ENCODE measurements at places on chromosomes 5 and 9.

GRCh38 chr5:157744051-157745011 lies 819 bp downstream of the LSM11 start:
- DNase-seq, result peak; percentile 17

DNA sequence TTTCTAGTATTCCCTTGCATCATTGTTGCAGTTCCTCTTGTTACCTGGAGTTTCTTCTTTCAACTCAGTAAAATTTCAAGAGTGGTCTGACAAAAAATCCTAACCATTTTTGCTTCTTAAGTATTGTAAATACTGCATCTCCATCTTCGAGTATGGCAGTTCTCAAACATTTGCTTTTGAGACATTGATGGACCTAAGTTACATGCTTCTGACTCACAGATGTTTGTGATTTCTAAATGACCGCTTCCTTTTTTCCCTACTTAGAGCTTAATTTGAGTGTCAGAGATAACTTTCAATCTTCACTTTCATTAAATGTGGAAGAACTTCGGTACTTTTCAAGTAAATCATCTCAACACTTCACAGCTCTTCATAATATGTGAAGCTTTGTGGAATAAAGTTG lies 4.2 kb downstream of the UHRF2 start:
- no peak for DNase-seq

GRCh38 chr5:66134407-66134861 lies 9.7 kb upstream of the SREK1 start:
- no peak for DNase-seq

DNA sequence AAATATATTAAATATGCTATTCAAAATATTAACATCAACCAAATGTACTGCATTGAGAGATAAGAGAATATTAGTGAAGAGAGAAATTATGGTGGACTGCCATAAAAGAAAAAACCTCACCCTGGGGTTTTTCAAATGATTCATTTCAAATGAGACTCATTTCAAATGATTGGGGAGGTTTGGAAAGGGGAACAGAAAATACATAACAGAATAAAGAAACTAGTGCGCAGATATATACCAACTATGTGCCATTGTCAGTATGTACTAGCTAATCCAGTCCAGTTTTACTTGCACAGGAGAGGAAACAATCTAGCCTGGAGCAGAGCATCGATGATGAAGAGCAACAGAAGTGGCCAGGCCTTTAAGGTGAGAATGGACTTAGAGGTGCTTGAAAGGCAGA lies 651.6 kb upstream of the RORB start:
- DNase-seq, result no peak

- no peak for DNase-seq
Observed at GRCh38 chr9:89742660-89743059, 137.8 kb downstream of the GADD45G start.

DNA sequence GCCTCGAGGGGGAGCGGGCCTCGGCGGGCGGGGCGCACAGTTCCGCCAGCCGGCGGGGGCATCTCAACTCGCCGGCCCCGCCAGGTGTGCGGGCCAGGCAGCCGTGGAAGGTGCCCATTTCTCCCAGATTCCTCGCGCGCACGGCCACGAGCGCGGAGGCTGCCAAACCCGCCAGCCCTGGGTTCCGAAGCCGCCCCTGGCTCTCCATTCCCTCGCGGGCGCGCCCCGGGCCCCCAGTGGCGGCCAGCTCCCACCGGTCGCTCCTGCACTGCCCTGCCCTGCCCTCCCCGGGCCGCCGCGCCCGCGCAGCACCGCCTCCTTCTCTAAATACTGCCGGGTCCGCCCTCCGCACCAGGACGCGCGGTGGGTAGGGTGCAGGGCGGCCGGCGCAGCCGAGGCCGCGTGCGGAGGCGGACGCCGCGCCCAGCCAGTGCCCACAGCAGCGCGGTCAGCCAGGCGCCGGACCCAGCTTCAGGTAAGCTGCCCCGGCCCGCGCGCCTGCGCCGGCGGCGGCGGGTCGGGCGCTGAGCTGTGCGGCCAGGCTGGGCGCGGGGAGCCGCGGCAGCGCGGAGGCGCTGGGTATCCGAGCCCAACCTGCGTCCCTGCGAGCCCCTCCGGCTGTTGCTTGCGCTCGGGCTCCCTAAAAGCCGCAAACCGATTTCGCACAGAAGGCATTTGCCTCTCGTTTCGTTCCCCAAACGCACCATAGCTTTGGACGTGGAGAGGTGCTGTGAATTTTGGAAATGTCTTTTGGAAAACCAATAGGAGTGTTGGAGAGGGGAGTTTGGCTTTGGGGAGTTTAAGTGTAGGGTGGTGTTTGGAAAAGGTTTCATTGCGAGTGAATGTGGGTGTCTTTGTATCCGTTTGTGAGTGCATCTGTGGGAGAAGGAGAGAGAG lies at the start of gene TMEM171:
Gene TMEM171, plus strand, starts transcription at position 354 of the 897 bp plus-strand sequence. CDS start 2,799 bp downstream, outside the sequence.
- no peak for DNase-seq

DNA sequence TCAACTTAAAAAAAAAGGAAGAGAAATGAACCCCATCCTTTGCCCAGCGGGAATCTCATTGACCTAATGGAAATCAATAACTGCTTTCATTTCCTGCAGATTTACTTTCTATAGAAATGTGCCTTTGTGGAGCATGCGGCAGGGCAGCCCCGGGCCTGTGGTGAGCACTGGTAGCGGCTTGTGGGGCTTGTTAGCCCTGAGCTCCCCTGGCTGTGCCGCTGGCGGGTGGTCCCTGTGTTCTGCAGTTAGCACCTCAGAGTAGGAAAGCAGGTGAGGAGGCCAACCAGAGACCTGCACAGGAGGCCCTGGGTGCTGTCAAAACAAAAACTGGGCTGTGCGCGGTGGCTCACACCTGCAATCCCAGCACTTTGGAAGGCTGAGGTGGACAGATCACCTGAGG lies 76.8 kb upstream of the CDK20 start:
- no peak for DNase-seq

GRCh38 chr9:130177898-130178805 lies 5.9 kb downstream of the NCS1 start:
- DNase-seq, result no peak

- no peak for DNase-seq
Observed at GRCh38 chr9:6433410-6433809, 20.4 kb downstream of the UHRF2 start.

GRCh38 chr5:86570427-86571083 lies 47.2 kb upstream of the COX7C start:
- DNase-seq, result no peak

- DNase-seq, result no peak
Observed at GRCh38 chr5:138772986-138773594, 19.9 kb downstream of the CTNNA1 start.

GRCh38 chr9:34171753-34172535 lies 6.9 kb upstream of the UBAP1 start:
- peak; percentile 53 for DNase-seq

GRCh38 chr5:158492841-158493242 lies 606.9 kb downstream of the EBF1 start:
- DNase-seq, result no peak

- no peak for DNase-seq
Observed at GRCh38 chr9:72129271-72130156, 19.7 kb upstream of the GDA start.

DNA sequence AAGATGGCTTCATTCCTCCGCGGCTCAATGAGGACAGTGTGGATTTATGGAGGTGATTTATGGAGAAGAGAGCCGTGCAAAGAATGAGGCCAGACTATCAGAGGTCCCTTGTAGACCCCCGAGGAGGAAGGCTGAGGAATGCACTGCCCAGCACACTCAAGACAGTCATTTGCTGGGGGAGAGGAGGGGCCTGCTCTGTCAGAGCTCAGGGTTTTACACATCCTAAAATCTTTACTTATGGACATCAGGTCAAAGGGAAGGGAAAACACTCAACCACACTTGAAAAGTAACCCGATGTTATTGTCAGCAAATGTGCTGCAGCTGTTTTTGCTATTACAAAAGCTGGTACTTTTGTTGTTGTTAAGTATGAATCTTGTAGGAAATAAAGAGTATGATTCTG lies 289.5 kb downstream of the SLIT3 start:
- DNase-seq, result no peak

DNA sequence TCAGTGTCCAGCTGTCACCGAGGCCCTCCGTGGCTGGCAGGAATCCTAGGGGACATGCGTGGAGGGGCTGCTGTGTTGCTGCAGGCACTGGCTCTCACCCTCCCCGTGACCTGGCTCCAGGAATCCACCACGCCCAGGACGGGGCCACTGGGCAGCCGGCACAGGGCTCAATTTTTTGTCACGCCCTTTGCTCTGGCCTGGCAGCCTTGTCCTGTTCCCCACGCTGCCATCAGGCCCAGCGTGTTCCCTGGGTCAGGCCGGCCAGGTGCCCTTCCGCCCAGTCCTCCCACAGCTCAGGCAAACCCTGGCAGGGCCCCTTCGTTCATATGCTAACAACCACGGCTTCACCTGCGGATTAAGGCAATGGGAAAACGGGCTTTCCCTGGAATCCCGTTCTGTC lies 37.3 kb downstream of the PROP1 start:
- no peak for DNase-seq

- no peak for DNase-seq
Observed at GRCh38 chr9:89478821-89479668, 18.9 kb downstream of the SEMA4D start.

DNA sequence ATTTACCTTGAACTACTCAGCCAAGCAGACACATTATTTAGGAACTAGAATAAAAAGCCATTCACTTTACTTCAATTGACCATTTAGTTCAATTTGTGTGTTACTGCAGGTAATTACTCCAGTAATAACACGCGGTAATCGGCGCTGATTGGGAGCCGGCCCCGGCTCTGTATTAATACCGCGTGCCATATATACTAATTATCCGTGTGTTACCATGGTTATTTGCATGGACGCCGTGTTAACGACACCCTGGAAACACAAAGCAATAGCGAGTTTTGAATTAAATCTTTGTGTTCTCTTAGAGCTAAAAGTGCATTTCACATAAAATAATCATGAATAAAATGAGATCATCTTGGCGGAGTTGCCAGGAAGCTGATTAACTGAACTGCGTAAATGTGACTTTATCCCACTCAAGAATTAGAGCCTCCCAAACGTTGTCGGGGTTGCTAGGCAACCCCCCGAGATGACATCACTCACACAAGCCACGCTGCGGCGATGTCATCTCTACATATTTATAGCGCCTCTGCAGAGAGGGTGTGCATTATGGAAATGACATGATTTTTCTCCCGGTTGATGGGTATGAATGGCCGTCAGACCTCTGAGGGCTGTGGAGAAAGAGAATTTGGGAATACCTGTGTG lies 41.4 kb upstream of the RNU6ATAC start:
- no peak for DNase-seq

DNA sequence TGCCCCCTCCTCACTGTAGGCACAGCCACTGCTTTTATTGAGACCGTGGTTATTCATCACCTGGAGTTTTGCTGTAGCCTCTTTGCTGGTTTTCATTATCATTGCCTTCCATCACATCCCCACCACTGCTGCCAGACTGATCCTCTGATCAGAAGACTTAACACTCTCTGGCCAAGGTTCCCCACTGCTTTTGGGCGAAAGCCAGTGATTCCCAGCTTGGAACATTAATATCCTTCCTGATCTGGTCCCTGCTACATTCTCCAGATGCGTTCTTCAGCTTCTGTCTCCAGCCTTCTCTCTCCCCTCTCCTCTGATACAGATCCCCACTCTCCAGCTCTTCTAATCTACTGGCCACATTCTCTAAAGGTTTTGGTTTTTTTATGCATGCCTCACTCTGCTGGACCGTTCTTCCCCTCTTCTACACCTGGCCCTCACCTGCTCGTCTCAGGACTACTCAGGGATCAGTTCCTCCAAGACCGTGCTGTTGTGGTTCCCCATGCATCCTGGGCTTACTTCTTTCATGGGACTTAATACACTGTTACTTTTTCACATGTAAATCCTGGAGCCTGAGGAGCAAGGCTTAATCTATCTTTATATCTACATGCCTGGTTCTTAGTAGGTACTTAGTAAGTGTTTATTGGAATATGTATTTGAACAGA lies 115.0 kb downstream of the PRKACG start:
- no peak for DNase-seq

DNA sequence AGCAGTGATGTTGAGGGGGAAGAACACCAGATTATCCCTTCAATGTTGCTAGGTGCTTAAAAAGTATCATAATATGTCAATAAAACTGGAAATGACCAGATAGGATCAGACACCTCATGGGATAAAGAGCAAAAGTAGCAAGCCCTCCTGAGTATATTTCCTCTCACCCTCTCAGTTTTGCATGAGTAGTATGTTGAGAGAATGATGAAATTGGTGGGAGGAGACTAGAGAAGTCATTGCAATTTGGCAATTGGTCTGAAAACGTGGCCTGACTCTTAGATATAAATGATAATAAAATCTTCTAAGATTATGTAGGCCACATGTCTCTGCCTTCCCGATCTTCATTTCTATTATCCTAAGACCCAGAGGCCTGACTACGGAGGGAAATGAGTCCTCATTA lies 151.2 kb upstream of the ARRDC3 start:
- DNase-seq, result no peak

DNA sequence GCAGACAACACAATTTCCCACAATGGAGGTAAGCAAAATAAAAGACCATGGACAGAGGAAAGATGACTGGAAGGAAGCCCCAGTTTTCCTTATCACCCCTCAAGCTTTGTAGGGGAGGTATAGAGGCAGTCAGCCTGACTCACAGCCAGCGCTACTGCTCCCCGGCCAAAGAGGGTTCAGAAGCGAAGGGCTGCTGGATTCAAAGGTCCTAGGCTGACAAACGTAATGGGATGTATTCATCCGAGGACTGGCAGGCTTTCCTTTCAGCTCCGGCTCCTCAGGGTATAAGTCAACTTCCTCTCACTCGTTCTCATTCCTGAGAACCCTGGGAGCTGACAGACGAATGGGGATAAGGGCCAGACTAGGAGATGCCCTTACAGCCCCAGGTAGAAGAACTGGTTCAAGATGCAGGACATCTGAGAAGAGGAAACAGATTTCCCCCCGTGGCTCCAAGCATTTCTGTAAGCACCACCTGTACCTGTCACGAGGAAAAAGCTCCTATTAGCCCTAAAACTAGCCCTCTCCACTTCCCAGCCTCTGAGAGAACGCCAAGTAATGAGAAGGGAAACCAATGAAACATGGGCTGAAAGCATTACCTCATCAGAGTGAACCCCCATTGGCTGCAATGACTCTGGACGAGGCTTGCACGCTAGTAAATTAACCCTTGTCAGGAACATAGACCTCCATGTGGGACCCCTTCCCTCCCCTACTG lies 22.1 kb upstream of the FAM13B start:
- no peak for DNase-seq

DNA sequence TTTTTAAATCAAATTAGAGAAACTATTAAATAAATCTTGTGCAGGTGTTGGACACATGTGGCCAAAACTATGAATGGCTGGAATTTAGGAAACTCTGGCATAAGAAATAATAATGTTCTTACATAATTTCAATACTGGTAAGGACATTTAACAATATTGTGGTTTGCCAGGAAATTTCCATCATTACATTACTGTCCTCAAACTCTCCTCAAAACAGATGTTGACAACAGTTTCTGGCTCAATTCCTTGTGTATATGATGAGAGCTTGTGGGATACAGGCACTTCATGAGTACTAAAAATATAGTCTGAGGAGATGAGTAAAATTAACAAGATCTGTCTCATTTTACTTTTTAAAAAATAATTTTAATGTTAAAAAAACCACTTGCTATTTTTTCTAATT lies 27.9 kb downstream of the MCTP1 start:
- DNase-seq, result no peak

- no peak for DNase-seq
Observed at GRCh38 chr9:107034831-107035230, 171.9 kb downstream of the ZNF462 start.

GRCh38 chr9:17064558-17064957 lies 70.3 kb upstream of the CNTLN start:
- DNase-seq, result no peak

GRCh38 chr5:88144219-88145001 lies 124.2 kb downstream of the TMEM161B start:
- no peak for DNase-seq
